Stimulated activated naive CD4-positive, alpha-beta T cell treated with Interleukin-2 at 50 U/mL for 16 hours (primary cell): ENCODE measurements at places on chromosomes 3 and 15.

GRCh38 chr15:49190586-49190985 is 20.5 kb downstream of the GALK2 start:
- DNase-seq: no peak

GRCh38 chr15:58444658-58445332 is 13.0 kb downstream of the LIPC start:
- no peak for DNase-seq

DNA sequence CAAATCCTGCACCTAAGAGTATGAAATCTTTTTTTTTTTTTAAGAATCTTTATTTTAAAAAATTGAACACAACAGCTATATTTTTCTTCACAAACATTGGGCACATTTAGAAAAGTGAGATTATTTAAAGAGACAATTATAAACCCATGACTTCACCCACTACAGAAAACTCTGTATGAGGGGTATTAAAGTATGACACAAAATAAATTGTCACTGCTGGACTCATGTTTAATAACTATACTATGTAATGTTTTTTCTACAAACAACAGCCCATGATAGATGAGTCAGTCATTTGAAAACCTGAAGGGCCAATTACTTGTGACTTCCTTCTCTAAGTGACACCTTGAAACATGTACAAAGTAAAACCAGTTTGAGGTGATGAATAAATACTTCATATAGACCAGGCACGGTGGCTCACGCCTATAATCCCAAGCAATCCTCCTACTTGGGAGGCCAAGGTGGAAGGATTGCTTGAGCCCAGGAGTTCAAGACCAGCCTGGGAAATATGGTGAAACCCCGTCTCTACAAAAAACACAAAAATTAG is 36.0 kb downstream of the AQR start:
- DNase-seq: no peak

GRCh38 chr15:85693277-85693676 is 101.4 kb downstream of the KLHL25 start:
- DNase-seq: no peak

GRCh38 chr15:23823508-23823907 is 136.4 kb upstream of the NDN start:
- no peak for DNase-seq

DNA sequence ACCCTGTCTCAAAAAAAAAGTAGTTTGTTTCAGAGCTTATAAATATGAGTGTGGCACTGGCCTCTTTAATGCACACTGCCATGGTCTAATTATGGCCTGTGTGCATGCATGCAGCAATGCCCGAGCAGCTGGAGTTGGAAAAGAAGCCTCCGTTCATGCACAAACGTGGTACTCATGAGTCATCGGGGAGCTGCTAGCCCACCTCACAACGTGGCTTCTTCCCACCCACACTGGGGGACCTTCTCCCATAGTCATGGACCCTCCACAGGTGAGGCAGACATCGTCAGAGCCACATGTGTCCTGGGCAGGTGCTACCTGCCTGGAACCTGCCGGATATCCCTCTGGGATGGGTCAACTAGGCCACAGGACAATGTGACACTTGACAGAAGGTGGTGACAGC is 66.7 kb downstream of the ATP10A start:
- no peak for DNase-seq

- DNase-seq: no peak
Observed at GRCh38 chr3:188860147-188860546, 311.6 kb upstream of the TPRG1 start.

- no peak for DNase-seq
Observed at GRCh38 chr3:57583544-57583943, 13.6 kb downstream of the ARF4 start.

GRCh38 chr15:37981775-37982174 is 47.3 kb downstream of the TMCO5A start:
- no peak for DNase-seq

GRCh38 chr3:59250600-59250999 is 200.8 kb upstream of the CFAP20DC start:
- DNase-seq: no peak

DNA sequence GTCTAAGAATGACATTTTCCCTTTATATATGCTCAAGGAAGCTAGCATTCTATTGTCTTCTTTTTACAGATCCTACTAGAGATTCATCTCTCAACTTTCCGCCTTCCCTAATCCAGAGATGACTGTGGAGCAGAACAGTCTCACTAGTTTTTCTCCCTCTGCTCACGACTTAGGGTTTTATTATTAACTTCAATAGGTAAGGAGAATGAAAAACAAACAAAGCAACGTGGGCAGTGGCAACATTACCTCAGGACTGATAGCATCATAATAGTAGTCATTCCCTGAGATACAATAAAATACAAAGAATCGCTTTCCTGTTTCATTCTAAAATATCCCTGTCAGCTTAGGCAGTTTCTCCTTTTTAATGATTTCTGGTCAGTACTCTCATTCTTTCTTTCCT is 154.3 kb upstream of the PLAAT1 start:
- no peak for DNase-seq

DNA sequence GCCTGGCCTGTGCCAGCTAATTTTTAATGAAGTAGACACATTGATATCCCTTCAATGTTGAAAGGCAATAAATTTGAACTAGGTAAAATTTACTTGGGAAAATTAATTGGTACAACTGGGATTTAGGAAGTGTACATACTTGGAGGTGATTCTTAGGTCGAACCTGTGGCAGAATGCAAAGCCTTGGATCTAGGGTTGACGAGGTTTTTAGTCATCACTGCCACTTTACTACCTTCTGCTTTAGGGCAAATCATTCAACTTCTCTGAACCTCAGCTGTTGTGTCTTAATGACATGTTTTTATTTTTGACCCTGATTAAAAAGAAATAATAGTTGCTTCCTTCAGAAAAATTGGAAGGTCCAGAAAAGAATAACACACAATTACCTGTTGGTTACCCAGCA is 2.5 kb downstream of the APPL1 start:
- no peak for DNase-seq

- no peak for DNase-seq
Observed at GRCh38 chr3:52679811-52680210, 5.9 kb downstream of the PBRM1 start.

DNA sequence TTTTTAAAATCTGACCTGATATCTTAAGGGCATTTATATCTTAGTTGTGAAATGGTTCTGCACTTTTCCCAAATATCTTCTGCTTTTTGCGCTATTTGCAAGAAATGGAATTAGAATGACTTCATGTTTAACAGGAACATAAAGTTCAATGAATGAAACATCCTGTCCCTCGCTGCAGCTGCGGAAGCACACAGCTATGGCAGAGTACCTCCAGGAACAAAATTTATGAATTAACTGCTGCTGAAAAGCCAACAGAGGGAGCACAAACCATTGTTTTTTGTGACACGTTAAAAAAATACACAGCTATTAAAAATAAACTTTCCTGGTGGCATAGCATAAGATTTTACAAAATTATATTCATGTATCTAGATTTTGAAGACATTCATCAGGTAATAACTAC is 404.4 kb upstream of the MDFIC2 start:
- DNase-seq: no peak

DNA sequence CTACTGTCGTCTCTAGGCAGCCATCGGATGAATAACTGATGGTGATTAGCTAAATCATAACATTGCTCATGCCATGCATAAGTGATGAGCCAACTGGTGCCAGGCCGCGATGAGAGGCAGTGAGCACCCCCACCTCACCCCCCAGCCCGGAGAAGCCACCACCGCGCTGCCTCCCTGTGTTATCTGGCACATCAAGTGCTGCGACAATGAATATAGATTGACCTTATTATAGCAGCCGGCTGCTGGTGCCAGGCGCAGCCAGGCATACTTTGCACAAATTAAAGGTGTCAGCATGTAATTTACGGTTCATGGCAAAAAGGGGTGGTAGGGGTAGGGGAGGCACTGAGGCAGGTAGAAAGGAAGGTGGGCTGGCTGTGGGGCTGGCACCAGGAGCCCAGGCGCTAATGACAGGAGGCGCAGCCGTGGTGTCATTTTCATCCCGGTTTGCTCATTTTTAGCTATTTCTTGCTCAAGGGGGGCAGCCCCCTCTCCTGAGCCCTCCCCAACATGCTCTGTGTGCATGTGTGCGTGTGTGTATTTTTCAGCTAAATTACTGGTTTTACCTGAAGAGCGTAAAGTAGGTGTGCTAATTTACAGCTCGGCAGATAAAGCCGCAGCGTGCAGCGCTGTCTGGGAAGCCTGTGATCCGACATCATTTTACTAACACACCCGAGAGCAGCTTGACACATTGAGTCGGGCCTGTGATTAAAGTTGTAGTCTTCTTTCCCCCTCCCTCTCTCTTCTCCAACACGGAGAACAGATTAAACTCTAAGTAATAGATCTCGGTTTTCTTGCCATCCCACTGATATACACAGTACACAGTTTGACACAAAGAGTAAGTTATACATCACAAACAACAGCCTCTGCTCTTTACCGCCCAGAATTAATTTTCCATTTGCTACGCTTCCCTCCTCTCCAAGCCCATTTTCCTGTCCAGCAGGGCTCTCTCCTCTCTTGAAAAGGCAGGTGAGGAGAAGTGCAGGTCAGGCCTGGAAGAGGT is 212.3 kb downstream of the RPLP1 start:
- DNase-seq: no peak

DNA sequence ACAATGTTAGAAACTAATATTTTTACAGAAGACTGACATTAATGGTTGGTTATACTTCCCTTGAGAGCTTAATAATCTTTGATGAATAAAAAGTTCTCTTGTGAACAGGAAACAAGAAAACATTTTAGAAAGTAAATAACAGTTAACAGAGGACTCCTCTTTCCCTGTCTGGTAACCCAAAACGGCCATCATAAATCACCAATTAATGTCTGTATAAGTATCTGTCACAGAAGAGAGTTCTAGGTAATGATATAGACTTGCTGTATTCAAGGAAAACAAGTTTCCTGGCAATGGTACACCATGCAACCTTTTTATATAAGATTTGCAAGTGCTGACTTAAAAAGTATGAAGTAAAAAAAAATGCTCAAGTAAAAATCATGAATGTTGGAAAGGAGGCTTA is 426.7 kb downstream of the SOX2 start:
- no peak for DNase-seq

DNA sequence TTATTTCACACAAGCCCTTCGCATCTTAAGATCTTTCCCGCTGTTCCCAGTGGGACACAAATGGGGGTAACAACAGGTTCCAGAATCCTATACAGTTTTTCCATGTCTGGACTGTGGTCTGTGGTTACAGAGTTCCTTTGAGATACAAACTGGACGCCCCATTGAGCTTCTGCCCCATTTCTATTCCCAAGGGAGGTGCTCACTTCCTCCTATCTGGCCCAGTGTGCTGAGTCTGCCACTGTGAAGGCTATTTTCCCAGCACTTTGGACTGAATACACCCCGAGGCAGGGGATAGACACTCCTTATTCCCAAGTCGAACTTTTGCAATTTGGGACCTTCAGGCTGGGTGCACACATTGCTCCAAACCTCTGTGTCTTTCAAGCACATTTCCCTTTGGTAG is 44.0 kb downstream of the MESD start:
- DNase-seq: no peak

DNA sequence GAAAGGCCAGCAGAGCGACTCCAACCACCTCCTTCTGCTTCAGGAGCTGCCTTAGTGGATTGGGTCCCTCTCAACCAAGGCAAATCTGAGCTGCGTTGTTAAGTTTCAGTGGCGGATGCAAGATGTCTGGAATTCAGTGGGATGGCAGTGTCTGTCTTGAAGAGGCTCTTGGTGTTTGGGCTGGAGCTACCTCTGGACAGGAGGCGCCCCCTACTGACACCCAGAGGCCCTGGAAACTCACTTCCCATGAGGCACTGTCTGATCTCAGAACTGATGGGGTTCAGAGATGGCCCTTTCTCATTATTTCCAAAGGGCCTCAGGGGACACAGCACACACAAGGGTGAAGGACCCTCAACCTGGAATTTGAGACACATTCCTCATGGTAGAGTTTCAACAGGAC is 6.0 kb upstream of the SLC28A1 start:
- peak; percentile 44 for DNase-seq

DNA sequence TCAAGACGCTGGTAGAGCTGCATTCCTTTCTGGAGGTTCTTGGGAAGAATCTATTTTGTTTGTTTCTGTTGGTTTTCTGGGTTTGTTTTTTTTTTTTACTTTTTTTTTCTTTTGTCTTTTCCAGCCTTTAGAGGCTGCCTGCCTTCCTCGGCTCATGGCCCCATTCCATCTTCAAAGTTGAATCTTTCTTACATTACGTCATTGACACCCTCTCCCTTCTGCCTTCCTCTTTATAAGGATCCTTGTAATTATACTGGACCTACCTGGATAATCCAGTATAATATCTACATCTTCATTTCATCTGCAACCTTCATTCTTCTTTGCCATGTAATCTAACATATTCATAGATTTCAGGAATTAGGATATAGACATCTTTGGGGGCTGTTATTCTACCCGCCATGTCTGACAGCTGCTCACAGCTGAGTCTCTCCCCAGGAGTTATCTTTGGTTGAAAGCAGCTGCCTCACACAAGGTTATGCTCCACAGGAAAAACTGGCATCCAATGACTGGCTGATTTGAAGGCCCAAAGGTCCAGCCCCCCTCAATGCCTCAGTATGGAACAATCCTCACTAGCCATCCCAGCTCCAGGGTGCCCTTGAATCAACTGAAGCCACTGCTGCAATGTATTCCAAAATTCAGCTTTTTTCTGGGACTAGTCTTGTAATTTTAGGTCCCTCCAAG is 38.4 kb upstream of the THBS1 start:
- DNase-seq: no peak

GRCh38 chr15:45133561-45133920 is 3.7 kb downstream of the DUOX1 start:
- no peak for DNase-seq

DNA sequence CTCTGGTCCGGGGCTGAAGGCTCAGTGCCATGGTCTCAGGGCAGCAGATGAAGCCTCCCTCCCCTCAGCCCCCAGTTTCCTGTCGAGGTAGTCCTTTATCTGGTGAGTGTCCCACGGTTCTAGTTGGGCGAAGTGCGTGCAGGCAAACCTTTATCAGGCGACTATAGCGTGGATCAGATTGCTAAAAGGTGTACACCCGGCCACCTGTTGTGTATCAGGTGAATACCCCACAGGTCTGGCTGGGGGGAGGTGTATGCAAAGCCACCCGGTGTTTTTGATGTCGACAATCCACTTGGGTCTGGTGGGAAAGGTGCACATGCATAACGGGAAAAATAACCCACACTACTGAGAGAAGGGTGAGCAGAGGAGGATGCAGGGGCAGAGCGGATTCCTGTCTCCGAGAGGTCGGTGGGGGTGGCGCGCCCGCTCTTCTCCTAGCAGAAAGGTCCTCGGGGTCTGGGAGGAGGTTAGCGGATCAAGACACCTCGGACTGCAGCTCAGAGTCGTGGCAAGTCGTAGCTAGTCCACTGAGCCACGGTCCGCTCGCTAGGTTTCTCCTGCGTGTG is 507 bp downstream of the SLC12A6 start:
- peak; percentile 22 for DNase-seq

DNA sequence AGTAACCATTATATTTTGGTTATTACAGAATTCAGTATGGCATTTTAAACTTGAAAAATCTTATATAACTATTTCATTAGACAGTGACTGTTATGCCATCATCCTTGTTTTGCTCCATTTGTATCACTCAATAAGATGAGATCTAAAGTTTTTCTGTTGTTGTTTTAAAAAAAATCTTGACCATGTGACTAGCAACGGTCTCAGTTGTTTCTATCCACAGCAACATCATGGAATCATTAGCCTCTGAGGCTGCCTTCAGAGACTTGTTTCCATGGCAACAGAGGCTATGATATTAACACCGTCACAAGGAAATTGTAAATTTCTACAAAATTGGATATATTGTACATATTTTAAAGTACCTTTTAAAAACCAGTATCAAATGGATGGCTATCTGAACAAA is 129.8 kb downstream of the DLG1 start:
- DNase-seq: no peak

- no peak for DNase-seq
Observed at GRCh38 chr3:117170094-117170493, 460.5 kb downstream of the TUSC7 start.

GRCh38 chr15:73984208-73984979 is 7.7 kb downstream of the STOML1 start:
- DNase-seq: no peak
